ENCODE measurements at places on chromosomes 3 and 15.
A peak's percentile ranks its signal among the peaks of the same experiment; 100 is the strongest.

DNA sequence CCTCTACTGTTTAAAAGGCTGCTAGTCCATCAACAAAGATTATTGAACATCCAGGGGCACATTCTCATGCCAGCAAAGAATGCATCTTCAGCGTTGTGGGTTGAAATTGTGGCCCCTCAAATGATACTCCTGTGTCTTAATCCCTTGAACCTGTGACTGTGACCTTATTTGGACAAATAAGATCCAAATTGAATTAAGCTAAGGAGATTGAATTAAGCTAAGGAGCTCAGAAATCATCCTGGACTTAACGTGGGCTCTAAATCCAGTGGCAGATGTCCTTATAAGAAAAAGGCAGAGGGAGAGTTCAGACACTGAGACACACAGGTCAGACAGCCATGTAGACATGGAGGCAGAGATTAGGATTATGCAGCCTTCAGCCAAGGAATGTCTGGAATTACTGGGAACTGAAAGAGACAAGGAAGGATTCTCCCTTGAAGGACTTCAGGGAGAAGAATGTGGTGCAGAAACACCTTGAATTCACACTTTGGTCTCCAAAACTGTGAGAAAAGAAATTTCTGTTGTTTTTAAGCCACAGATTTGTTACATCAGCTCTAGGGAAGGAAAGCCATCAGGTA is 57.3 kb upstream of the SLC24A5 start:
- DNase-seq, result no peak

GRCh38 chr3:51706788-51707731 is at the start of gene GRM2:
GRM2 (plus strand) TSS chr3:51707068; CDS start chr3:51708984, 1,916 bp downstream.
- DNase-seq, result peak; percentile 87

- DNase-seq, result no peak
These were observed 474 bp downstream of the MINAR1 start for GRCh38 chr15:79432345-79433275.

DNA sequence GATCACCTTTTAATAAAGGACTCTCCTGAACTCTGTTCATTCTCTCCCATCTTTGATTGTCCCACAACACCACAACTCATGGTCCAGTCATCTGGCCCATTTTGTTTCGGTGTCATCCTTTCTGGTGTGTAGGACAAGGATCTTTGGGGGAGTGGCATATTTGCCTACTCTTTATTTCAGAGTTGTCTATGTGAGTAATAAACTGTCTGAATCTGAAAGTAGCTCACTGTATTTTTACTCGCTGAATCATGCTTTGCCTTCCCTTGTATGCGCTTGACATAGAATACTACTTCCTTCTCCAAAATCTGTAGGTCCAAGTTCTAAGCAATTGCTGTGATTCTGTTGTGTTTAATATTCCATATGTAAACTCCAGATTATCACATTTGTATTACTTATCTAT is 29.9 kb upstream of the NOX5 start:
- DNase-seq, result no peak

- no peak for DNase-seq
These were observed 166.4 kb upstream of the PROK2 start for GRCh38 chr3:71951361-71951760.

GRCh38 chr15:81786776-81787175 is 259.0 kb downstream of the MEX3B start:
- DNase-seq, result no peak

DNA sequence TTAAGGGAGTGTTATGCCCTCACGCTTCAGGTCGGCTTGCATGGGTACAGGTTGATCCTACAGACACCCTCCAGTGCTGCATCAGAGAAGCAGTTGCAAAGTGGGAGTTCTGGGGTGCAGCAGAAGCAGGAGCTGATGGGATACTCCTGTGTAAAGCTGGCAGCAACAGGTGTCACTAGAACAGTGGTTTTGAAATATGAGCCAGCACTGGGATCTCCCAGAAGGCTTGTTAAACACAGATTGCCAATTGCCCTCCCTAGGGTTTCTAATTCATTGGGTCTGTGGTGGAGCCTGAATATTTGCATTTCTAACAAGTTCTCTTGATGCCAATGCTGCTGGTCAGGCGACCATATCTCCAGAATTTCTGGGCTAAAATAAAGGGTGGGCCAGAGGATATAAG is 350.4 kb downstream of the CLSTN2 start:
- DNase-seq, result no peak
